ENCODE measurements at places on chromosomes 5 and 9.
A peak's percentile ranks its signal among the peaks of the same experiment; 100 is the strongest.

DNA sequence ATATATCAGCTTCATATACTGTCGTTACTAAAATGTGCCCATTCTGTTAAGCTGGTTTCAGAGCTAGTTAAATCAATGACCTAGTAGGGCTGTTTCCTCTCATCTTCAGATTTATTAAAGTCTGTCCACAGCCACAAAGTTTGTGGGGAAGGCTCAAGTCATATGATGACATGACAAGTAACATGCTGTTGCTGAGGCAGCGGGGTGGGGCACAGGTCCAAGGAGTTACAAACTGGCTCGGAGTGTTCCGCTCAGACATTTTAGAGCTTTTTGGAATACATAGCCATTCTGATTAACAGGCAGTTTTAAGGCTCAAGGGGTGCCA is 2.7 kb upstream of the ANP32B start:
- DNase-seq = peak; percentile 45

DNA sequence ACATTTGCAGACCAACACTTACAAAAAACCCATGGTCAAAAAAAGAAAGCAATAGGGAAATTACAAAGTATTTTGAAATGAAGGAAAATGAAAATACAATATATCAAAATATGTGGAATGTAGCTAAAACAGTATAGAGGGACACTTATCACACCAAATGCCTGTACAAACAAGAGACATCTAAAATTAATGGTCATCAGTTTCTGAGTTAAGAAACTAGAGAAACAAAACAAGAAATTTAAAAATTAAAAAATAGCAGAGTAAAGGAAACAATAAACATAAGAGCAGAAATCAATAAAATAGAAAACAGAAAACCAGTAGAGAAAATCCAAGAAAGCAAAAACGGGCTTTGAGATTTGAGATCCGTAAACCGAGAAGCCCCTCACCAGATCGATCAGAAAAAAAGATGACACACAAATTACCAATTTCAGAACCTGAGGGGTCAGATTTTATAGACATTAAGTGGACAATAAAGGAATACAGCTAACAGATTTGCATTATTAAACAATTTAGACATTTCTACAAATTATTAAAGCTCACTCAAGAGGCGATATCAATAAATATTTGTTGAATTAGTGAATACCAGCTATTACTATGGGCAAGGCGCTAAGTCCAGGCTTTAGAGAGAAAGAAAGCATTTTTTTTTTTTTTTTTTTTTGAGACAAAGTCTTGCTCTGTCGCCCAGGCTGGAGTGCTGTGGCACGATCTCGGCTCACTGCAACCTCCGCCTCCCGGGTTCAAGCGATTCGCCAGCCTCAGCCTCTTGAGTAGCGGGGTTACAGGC is 1.0 kb upstream of the TENT2 start:
- no peak for DNase-seq

DNA sequence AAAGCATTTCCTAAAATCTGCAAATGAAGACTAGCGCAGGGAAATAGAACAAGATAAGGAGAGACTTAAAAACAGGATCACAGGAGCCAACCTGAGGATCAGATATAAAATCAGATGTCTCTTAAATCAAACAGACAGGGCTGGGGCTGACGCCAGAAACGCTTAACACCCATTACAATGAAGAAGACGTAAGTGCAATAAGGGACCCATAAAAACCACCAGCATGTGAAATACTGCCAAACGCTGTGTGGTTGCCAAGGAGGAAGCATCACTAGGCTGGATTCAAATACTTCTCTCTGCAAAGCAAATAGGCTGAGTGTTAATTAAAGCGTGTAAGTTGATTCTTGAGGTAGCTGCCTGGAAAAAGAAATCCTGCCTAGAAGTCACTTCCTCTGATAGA is 74.4 kb upstream of the ATP10B start:
- no peak for DNase-seq

DNA sequence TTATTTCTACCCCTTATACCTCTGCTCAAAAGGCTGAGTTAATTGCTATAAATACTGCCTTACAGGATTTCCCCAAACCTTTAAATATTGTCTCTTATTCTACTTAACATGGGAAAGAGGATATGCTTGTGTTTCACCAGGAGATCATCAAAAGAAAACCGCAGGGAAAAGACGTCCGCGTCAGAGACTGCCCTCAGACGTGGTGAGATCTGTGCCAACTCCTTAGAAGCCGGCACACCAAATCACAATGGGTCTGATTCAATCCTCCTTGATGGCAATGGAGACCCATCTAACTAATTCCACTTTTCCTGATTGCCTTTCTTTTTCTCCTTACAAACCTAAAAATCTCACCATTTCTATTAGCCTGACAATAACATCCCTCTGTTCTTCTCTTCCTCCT is 55.0 kb downstream of the SH3PXD2B start:
- DNase-seq = no peak

GRCh38 chr9:93541581-93542349 is 34.6 kb upstream of the PHF2 start:
- no peak for DNase-seq

GRCh38 chr5:135444360-135444759 is 2.8 kb downstream of the DCANP1 start:
- DNase-seq = no peak

- DNase-seq = no peak
Measured at GRCh38 chr5:1668141-1668721, 131.4 kb downstream of the MRPL36 start.

GRCh38 chr5:146751781-146752401 is 126.7 kb downstream of the PPP2R2B start:
- DNase-seq = no peak

- DNase-seq = peak; percentile 91
Measured at GRCh38 chr9:36584620-36585460, 12.1 kb downstream of the MELK start.

GRCh38 chr9:38277601-38278200 is 114.8 kb upstream of the ALDH1B1 start:
- no peak for DNase-seq

Data from fibroblast of skin of right biceps (primary cell).